Activated CD8-positive, alpha-beta memory T cell treated with anti-CD3 and anti-CD28 coated beads, Interleukin-2, amount 10 ng/mL, durations not matched to agents 7 days and 5 days (primary cell): ENCODE measurements at places on chromosomes 5 and 9. TPM values are rescaled to one million over a fixed set of nuclear protein-coding genes. Genes with fewer than 3 reads are reported as not detected.

- no peak overlapping the region for H3K27ac ChIP-seq
- H3K4me3 ChIP-seq, result no peak overlapping the region
- H3K27me3 ChIP-seq, result no peaks in the 10 kb centered on the region
- no peak for DNase-seq
Observed at GRCh38 chr9:135820661-135821060, 86.7 kb downstream of the CAMSAP1 start.

- H3K4me1 ChIP-seq, result peaks cover 62% of the 10 kb centered on the region
- H3K27me3 ChIP-seq, result no peaks in the 10 kb centered on the region
- no peak for DNase-seq
- H3K36me3 ChIP-seq, result peaks cover 8% of the 10 kb centered on the region
Observed at GRCh38 chr5:173890195-173890991, 2.2 kb downstream of the CPEB4 start.

DNA sequence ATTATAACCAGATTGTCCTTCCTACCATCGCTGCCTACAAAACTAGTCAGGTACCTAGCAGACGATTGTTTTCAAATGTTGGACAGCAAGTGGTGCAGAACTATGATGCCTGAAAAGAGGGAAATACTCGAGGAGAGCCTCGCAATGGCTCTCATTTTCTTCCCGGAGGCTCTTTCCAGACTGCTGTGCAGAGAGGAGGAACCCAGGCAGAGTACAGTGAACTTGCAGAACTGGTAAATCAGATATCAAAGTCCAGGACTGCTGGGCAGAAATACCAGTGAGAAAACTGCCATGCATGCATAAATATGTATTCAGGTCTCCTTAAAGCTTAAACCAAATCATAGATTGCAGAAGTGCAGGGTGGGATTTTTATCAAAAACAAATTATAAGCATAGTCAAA, 26.4 kb upstream of the UGT3A1 start:
- no peak for DNase-seq
- no peaks in the 10 kb centered on the region for H3K4me1 ChIP-seq
- H3K27ac ChIP-seq, result no peak overlapping the region
- peaks cover 14% of the 10 kb centered on the region for H3K27me3 ChIP-seq
- no peaks in the 10 kb centered on the region for H3K36me3 ChIP-seq

GRCh38 chr5:180341595-180341994, 11.5 kb downstream of the GFPT2 start:
- no peaks in the 10 kb centered on the region for H3K36me3 ChIP-seq
- no peak overlapping the region for H3K4me3 ChIP-seq
- no peak for DNase-seq
- no peak overlapping the region for H3K27ac ChIP-seq
- H3K4me1 ChIP-seq, result no peaks in the 10 kb centered on the region

The CENPP gene
- total RNA-seq, result 38.3 TPM

The TLX3 gene
- total RNA-seq, result not detected

- no peak for DNase-seq
- no peaks in the 10 kb centered on the region for H3K36me3 ChIP-seq
- H3K4me1 ChIP-seq, result no peaks in the 10 kb centered on the region
- H3K4me3 ChIP-seq, result no peak overlapping the region
Observed at GRCh38 chr9:71202931-71203330, 81.5 kb upstream of the TRPM3 start.

The DCAF10 gene
- 20.9 TPM for total RNA-seq

The COL27A1 gene
- 0.30 TPM for total RNA-seq

GRCh38 chr5:67725604-67726003, 490.0 kb upstream of the PIK3R1 start:
- H3K4me3 ChIP-seq, result no peak overlapping the region
- peaks cover 8% of the 10 kb centered on the region for H3K27me3 ChIP-seq
- no peak for DNase-seq
- no peak overlapping the region for H3K27ac ChIP-seq
- no peaks in the 10 kb centered on the region for H3K36me3 ChIP-seq

The IFNA21 gene
- total RNA-seq, result not detected

- H3K27ac ChIP-seq, result no peak overlapping the region
- H3K4me1 ChIP-seq, result peaks cover 22% of the 10 kb centered on the region
- peaks cover 21% of the 10 kb centered on the region for H3K36me3 ChIP-seq
- H3K4me3 ChIP-seq, result no peak overlapping the region
- no peaks in the 10 kb centered on the region for H3K27me3 ChIP-seq
Observed at GRCh38 chr9:37508135-37508833, 22.5 kb downstream of the POLR1E start.

The PPP2R2B gene
- total RNA-seq, result 6.7 TPM

DNA sequence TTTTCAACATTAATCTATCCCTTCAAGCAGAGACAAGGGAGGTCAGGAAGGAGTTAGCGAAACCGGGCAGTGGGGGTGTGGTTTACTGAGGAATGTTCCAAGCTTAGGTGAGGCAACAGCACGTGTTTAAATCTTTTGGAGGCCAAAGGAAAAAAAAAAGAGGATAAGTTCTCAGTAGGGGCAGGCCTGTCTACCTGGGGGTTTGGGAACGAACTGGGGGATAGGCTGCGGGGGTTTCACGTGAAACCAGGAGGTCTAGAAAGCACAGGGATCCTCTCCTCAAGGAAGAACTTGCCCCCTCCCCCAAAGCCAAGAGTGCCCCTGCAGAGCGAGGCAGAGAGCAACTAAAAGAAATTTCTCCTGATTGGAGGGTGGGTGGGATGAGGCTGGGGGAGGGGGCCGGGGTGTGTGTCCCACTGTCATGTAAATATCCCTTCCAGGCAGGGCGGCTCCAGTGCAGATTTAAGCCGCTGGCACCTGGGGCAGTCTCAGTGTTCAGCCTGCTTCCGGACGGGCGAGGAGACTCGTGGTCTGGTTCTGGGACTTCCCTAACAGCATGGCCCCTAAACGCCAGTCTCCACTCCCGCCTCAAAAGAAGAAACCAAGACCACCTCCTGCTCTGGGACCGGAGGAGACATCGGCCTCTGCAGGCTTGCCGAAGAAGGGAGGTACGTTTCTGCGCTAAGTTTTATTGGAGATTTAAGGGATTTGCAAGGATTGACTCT, 5.5 kb upstream of the SET start:
- peaks cover 9% of the 10 kb centered on the region for H3K36me3 ChIP-seq
- peak; percentile 70 for DNase-seq
- H3K4me3 ChIP-seq, result peak overlapping the region; percentile 99
- no peaks in the 10 kb centered on the region for H3K27me3 ChIP-seq
- peaks cover 56% of the 10 kb centered on the region for H3K4me1 ChIP-seq

GRCh38 chr5:109691996-109692395, 2.3 kb downstream of the MAN2A1 start:
- DNase-seq, result no peak
- H3K27me3 ChIP-seq, result no peaks in the 10 kb centered on the region
- H3K36me3 ChIP-seq, result peaks cover 11% of the 10 kb centered on the region
- H3K4me1 ChIP-seq, result peaks cover 64% of the 10 kb centered on the region
- H3K27ac ChIP-seq, result peak overlapping the region; percentile 23

DNA sequence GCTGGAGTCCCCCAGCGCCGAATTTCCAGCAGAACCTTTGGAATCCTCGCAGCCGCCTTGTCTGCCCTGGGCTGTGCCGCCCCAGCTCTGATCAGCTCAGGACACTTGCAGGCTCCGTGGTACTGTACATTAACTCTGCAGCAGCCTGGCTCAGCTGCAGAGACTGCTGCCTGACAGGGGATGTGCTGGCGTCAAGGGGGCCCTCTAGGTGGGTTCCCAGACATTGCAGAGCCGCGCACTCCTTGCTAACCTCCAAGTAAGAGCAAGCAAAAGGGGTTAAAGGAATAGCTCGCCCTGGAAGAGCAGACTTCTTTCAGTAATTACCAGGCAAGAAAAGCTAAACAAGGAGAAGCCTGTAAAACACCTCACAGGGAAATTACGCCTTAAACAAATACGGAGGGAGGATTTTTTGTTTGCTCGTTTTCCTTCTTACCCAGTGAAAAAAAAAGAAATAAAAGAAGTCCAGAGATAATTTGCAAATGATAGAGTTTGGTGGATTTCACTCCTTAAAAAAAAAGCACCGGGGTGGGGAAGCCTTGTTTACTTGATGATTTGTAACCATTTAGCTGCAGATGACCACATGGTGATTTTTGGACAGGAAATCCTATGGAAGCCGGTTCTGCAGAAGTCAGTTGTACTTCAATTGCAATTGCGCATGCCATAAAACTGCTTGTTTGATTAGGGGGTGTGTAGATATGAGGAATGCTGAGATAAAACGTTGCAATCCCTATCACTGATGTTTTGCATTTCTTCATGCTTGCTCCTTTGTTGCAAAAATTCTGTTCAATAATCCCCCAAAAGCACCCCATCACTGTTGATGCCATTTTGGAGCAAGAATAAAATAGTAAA, 305.8 kb downstream of the PDE4D start:
- peaks cover 2% of the 10 kb centered on the region for H3K4me1 ChIP-seq
- peaks cover 15% of the 10 kb centered on the region for H3K27me3 ChIP-seq
- no peak for DNase-seq
- no peaks in the 10 kb centered on the region for H3K36me3 ChIP-seq
- no peak overlapping the region for H3K4me3 ChIP-seq

The GPX3 gene
- total RNA-seq, result not detected

The OR1Q1 gene
- total RNA-seq, result 0.40 TPM
